ENCODE measurements at places on chromosomes 11 and 22.

DNA sequence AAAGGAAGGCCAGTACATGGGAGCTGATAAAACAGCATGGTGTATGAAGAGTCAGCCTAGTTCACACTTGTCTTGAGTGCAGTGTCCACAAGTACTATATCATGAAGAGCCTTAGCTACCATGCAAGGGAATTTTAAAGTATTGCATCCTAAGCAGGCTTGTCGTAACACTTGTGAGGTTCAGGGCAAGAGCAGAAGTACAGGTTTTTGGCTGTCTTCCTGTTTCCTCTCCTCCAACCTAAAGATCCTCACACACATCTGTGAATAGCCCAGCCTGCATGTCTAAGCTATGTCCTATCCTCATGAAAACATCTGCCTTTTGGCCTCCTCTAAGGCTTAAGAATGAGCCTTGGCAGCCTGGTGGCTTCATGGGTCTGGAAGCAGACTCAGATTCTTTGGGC lies 34.6 kb upstream of the TMEM123 start:
- DNase-seq: no peak

DNA sequence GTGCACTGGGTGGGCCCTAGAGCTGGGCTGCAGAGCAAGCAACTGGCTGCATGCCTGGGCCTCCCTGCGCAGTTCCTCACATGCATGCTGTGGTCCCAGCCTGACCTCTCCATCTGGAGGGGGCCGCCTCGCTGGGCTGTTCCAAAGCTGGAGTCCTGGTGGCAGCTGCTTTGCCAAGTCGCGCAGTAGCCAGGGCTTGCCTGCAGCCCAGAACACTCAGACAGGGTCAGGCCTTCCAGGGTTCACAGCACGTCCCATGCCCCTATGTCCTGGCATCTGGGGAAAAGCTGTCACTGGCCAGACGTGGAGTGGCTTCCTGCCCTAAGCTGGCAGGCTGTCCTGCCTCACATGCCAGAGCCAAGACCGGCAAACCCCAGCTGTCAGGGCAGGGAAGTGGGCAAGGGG lies 16.5 kb upstream of the CDC42EP2 start:
- DNase-seq: no peak

- DNase-seq: no peak
These were observed 554 bp downstream of the LRRC32 start for GRCh38 chr11:76669901-76670484.

GRCh38 chr22:50417411-50418210 lies 57.2 kb downstream of the SBF1 start:
- no peak for DNase-seq

DNA sequence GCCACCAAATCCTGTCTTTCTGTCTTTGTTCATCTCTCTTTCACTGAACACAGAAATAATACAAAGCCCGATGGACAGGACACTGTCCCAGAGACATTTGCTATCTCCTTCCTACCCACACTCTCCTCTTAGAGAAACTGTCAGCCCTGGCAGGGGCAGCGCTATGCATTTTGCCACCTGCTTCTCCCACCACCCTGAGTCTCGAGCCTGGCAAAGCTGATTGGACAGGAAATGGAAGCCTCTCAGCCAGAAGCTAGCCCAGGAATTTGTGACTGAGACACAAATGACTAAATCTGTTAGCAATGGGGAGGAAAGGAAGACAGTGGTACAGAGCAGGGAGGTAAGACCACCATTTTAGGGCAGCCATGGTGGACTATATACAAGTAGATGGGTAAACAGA lies 14.9 kb upstream of the GALNT18 start:
- no peak for DNase-seq

- DNase-seq: no peak
These were observed 82.9 kb upstream of the ARHGAP20 start for GRCh38 chr11:110795112-110795624.

DNA sequence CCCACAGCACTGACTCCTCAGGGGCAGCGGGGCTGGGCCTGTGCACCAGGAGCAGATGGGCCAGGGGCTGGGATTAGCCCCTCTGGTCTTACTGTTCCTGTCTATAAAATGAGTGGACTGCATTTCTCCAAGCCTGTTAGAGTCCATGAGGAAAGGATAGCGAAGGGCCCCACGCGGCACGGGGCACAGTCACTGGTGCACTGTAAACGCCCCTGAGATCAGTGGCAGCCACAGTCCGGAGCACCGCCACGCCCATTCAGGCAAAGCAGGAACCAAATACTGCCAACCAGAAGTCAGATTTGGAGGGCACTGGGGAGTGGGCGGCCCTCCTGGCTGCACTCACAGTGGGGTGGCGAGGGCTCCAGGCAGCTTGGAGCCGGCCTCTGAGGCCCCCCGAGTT lies 387.5 kb downstream of the TBC1D22A start:
- no peak for DNase-seq

DNA sequence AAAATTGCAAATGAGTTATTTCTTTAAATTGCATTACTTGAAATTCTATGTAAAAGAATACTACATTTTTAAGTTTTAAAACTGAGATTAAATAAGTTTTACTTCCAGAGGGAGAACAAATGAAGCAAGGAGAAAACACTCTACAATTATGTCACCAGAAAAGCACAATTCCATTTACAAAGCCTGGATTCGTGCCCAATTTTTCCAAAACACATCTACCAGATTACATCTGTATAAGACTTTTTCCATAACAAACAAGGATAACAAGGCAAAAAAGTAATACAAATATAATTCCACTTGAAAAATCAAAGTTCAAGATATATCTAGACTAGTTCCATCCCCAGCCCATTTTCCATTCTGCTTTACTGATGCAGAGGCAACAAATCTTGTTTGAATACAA lies 40.5 kb downstream of the MTMR2 start:
- no peak for DNase-seq

GRCh38 chr11:71155846-71156245 lies 96.5 kb downstream of the SHANK2 start:
- no peak for DNase-seq

- no peak for DNase-seq
These were observed 5.5 kb upstream of the NNMT start for GRCh38 chr11:114290503-114291235.

DNA sequence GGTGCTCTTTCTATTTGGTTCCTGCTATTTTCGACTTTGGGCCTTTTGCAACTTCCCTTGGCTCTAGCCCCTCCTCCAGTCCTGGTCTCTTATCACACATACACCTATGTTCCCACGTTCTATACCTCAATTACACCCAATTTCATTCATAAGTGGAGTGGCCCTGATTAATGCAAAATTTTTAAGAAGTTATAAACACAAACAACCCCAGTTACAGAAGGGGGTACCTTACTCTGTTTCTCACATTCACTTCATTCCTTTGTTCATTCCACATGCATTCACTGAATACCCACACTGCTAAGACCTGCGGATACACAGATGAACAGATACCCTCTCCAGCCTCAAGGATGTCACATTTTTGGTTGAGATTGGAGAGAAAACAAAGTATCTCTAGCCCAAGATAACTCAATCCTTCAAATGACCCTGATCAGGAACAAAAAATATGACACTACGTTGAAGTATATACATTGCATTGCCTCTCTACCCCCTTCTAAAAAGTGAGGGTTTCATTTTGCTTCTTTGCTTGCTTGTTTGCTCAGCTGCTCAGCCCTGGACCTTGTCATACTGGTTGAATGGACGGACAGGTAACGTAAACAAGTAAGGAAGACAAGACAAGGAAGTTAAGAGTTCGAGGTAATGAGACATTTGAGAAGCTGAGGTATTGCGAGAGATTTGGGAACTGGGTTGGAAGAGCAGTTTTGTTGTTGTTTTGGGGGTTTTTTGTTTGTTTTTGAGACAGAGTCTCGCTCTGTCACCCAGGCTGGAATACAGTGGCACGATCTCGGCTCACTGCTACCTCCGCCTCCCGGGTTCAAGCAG lies 3.6 kb upstream of the VPS37C start:
- DNase-seq: no peak

DNA sequence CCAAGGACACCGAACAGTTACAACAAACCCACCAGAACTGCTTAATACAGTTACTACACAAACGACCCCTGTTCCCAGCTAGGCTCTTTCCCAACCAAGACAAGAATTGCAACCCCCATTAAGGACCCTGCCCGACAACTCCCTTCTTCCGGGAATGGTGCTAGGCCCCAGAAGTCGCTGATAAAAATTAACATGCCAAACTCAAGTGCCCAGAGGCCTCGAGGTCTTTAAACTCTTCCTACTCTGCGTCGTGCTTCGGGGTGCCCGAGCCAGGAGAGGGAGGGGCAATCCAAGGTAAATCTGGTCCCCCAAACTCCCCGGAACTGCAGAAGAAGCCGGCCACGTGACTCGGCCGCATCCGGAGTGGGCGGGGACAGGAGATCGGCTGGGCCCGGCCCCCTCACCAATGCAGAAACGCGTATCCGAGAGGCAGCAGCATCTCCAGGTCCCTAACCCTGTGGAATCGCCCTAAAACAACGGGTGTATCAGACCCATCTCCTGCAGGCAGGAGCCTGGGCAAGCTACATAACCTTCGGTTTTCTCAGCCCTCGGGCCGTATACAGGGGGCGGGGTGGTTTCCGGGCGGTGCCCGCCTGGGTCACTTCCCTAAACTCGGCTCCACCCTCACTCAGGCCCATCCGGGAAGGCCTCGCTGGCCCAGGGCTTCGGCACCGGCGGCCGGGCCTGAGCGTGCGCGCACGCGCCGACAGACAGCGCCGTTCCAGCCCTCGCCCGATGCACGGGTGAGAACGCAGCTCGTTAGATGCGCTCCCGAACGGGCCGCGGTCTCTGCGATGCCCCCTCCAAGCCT lies 1.1 kb downstream of the CFL1 start:
- DNase-seq: peak; percentile 84

DNA sequence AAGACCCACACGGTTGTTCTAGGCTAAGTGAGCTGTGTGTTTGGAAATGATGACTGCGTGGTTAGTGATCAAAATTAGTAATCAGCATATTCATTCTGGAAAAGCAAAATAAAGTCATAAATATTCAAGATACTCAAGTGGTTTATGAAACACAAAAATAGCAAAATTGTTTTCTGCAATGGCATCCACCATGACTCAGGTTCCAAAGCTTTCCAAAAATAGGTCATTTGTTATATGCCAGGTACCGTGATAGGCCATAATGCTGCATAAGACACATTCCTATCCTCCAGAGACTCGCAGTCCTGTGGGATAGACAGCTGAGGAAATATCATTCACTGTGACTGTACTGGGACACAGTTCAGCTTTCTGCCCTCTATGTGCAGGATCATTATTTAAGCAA lies 2.4 kb upstream of the ATL3 start:
- DNase-seq: no peak

- no peak for DNase-seq
These were observed 753 bp downstream of the PRPF19 start for GRCh38 chr11:60905551-60906113.

- DNase-seq: no peak
These were observed 530.5 kb upstream of the CCDC90B start for GRCh38 chr11:83816572-83817187.

DNA sequence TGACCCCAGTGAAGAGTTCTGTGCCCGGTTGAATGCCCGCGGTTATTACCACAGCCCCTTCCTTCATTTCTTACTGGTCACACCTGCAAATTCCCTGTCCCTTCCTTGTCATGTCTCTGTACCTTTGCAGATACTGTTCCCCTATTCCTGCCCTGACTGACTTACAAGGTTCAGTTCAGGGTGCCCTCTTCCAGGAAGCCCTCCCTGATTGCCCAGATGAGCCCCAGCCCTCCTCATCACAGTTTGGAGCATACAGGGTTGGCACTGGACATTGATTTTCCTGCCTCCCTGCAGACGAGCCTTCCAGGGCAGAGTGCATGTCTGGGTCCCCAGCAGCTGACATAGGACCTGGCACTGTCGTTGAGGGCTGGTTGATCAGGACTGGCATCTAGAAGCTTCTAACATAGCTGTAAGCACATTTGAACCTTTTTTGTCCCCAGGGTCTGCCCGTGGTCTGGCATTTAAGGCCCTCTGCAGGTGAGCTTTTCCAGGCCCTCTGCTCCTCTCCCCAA lies 70.4 kb upstream of the SHISAL1 start:
- no peak for DNase-seq

DNA sequence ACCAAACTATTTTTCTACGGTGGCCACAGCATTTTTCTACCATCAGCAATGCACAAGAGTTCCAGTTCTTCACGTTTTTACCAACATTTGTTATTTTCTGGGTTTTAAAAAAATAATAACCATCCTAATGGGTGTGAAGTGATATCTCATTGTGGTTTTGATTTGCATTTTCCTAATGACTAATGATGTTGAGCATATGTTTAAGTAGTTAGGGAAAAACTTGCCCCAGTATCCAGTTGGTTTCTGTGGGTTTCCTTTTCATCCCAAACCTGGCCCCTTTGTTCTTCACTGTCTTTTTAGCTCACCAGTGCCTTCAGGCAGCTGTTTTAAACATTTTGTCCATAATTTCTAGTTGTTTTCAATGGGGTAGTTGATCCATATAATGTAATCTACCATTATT lies 14.7 kb upstream of the PTS start:
- no peak for DNase-seq

GRCh38 chr22:39452740-39453040 lies 4.1 kb upstream of the MGAT3 start:
- no peak for DNase-seq

- DNase-seq: no peak
These were observed 76.3 kb downstream of the PRCP start for GRCh38 chr11:82823647-82824619.

DNA sequence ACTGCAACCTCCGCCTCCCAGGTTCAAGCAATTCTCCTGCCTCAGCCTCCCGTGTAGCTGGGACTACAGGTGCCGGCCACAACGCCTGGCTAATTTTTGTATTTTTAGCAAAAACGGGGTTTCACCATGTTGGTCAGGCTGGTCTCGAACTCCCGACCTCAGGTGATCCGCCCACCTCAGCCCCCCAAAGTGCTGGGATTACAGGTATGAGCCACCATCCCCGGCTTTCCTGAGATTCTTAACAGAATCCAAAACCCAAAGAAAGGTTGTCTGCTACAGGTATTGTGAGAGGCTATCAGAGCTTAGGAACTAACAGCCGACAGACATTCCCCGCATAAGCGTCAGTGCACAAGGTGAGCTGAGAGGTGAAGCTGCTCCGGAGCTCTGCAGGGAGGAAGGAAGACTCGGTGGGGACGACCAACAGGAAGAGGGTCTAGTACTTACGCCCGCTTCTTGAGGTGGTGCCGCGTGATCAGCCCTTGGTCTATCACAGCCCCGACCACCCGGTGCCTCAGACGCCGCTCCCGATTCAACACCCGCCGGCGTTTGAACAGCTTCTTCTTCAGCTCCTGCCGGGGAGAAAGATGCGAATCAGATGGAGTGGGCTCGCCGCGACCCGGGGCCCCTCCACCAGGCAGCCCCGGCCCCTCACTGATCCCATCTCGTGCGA lies 470 bp downstream of the C11orf98 start:
- DNase-seq: no peak

- DNase-seq: peak; percentile 16
These were observed 66.8 kb downstream of the FEZ1 start for GRCh38 chr11:125429174-125429707.

DNA sequence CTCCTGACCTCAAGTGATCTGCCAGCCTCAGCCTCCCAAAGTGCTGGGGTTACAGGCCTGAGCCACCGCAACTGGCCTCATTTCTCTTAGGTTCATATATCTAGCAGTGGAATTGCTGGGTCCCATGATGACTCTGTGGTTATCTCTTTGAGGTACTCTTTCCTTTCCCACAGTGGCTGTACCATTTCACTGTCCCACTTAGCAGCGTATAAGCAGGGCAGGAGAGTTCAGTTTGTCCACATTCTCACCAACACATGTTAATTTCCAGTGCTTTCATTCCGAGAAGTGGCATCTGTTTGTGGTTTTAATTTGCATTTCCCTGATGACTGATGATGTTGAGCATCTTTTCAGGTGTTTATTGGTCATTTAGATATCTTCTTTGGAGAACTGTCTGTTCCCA lies 16.4 kb downstream of the PRR5 start:
- DNase-seq: no peak

GRCh38 chr11:104583857-104584256 lies 314.4 kb downstream of the CASP12 start:
- DNase-seq: no peak

- DNase-seq: no peak
These were observed 127.4 kb downstream of the WT1 start for GRCh38 chr11:32307913-32308312.
